NT2/D1 (cell line): ENCODE measurements at places on chromosomes 3 and 15.

DNA sequence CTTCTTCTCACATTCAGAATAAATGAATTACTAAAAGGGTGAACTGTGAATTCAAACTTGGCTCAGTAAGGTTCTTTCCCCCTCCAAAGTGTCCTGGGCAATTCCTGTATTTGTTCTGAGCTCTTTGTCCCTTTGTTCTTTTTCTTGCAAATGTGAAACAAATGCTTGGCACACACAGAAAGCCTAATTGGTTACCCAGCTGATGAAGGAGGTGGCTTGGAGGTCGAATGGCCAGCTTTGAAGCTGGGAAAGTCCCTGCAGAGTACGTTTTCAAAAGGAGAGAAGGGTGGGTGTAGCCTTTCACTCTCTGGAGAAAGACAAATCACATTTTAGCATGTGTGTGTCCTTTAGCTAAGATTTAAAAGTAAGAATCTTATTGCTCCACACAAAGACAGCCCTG, 154.4 kb downstream of the PEX5L start:
- DNase-seq: peak; percentile 38

GRCh38 chr3:192879346-192880031, 38.2 kb downstream of the MB21D2 start:
- peak; percentile 95 for DNase-seq

- no peak for DNase-seq
These were observed 58.6 kb downstream of the SIDT1 start for GRCh38 chr3:113590983-113591382.

DNA sequence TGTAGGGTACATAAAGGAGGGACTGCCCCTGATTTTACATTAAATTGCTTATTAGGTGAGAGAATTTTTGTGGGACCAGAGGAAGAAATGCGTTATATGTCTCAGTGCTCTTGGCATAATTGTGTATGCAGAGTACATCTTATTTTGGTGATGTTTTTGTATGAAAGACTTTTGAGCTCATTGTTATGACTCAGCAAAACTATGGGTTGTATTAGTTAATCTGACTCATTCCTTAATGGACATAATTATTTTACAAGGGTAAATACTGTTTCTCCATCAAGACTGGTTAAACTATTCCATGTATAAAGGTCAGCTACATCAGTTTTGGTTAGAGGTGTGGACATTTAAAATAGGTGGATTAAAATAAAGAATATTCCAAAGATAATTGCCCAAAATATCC, 156.8 kb downstream of the ALCAM start:
- no peak for DNase-seq

- no peak for DNase-seq
These were observed 43.3 kb downstream of the CYFIP1 start for GRCh38 chr15:22936577-22937472.

DNA sequence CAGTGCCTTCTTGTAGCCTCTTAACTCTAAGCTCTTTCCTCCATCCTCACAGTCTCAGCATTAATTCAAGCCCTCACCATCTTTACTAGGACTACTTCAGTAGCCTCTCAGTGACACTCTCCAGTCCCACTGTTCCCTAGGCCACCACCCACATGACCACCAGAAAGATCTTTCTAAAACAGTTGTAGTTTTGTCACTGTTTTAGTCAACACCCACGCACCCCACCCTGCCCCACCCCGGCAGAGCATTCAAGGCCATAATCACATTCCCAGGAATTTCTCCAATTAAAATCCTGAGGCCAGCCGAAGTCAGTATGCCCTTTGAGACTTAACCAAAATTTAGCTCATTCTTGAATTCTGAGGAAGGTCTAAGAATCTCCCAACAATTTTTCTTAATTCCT, 31.2 kb upstream of the PSMD6 start:
- no peak for DNase-seq

- DNase-seq: no peak
These were observed 18.7 kb upstream of the TRMT10C start for GRCh38 chr3:101542957-101543356.

DNA sequence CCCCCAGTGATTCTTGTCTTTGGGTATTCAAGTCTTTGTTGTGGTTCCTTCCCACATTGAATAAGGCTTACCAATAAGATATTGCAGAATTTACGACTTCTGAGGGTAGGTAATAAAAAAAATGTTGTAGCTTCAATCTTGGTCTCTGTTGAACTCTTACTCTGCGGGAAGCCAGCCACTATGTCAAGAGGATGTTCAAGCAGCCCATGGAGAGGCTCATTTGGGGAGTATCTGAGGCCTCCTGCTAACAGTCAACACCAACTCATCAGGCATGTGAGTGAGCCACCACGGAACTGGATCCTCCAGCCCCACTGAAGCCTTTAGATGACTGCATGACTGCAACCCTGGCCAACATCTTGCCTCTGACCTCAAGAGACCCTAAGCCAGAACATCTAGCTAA, 3.2 kb upstream of the TBC1D23 start:
- DNase-seq: no peak

- no peak for DNase-seq
These were observed 72.8 kb upstream of the CTNNB1 start for GRCh38 chr3:41126472-41126871.

GRCh38 chr3:28224430-28224829, 17.0 kb upstream of the CMC1 start:
- no peak for DNase-seq

DNA sequence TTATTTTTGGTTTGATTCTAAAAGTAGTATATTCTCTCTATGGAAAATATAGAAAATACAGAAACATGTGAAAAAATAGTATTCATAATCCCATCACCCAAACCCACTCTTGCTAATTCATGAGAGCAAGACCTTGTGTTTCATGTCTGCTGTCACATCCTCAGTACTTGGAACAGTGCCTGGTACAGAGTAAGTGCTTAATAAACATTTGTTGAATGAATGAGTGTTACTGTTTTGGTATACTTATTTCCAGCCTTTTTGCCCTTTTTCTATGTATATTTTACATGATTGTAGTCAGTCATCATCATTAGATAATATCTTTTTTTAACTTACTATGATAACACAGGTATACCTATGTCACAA, 59.3 kb downstream of the IL16 start:
- DNase-seq: no peak

DNA sequence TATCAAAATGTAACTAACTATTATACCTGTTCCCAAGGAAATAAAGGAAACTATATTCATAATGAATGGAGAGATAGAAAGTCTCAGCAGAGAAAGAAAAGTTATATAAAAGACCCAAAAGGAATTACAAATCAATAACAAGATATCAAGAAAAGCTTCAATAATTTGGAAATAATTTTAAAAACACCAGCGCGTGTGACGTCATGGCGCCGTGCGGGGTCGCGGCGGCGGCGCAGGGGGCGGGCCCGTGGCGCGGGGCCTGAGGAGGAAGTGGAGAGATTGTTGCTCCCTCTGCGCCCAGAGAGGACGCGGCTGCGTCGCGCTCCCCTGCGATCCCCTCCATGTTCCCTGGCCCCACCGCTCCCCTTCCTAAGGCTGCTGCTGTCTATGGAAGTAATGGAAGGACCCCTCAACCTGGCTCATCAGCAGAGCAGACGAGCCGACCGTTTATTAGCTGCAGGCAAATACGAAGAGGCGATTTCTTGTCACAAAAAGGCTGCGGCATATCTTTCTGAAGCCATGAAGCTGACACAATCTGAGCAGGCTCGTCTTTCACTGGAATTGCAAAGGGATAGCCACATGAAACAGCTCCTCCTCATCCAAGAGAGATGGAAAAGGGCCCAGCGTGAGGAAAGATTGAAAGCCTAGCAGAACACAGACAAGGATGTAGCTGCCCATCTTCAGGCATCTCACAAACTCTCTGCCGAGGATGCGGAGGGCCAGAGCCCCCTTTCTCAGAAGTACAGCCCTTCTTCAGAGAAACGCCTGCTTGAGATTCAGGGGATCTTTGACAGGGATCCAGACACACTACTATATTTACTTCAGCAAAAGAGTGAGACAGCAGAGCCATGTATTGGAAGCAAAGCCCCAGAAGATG, 4.1 kb downstream of the XCR1 start:
- no peak for DNase-seq

GRCh38 chr15:28919201-28919635, 33.4 kb downstream of the APBA2 start:
- DNase-seq: no peak

GRCh38 chr3:183315739-183316138, 62.7 kb downstream of the B3GNT5 start:
- DNase-seq: no peak
